Esophagus mucosa (tissue), 1 donor: ENCODE measurements at places on chromosomes 12 and 14.
A peak's percentile ranks its signal among the peaks of the same experiment; 100 is the strongest.

DNA sequence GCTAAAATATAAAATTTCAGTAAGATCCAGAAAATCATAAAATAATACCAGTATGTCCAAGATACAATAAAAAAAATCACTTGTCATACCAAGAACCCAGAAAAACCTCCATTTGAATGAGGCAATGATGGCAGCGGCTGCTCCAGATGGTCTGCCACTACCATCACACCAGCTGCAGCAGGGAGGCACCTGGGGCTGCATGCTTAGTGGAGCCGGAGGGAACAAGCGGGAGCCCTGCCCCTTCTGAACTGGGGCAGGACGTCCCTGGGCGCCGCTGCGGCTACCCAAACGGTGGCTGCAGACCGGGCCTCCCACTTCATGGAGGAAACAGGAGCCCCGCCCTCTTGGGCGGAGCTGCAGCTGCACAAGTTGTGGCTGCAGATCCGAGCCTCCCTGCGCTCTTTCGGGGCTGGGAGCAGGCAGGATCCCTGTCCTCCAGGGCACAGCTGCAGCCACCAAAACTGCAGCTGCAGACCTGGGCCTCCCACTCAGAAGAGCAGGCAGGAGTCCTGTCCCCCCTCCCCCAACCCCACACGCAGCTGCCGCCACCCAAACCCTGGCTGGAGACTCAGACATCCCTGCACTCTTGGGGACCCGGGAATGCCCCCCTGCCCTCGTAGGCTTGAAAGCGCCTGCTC is 36.1 kb upstream of the OR5AU1 start:
- peak; percentile 75 for ATAC-seq

- ATAC-seq: peak; percentile 30
These were observed 624 bp downstream of the RIN3 start for GRCh38 chr14:92513966-92514843.

GRCh38 chr12:110351119-110351518 is 52.4 kb downstream of the ANAPC7 start:
- no peak for ATAC-seq

GRCh38 chr12:4278329-4279197 is 5.0 kb downstream of the CCND2 start:
- ATAC-seq: no peak

DNA sequence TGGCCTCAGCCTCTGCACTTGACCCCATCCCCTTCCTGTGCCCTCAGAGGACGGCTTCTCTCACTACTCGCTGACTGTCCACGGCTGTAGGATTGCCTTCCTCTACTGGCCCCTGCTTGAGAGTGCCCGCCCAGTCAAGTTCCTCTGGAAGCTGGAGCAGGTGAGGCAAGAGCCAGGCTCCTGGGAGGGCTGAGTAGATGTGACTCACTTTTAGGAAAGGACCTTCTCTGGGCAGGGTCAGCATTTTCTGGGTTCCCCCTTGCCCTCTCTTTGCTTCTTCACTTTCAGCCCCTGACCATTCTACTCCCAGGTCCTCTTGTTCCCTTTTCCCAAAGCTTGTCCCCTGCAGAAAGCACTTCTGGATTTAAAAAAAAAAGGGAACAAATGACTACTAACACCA is 7.7 kb downstream of the CLSTN3 start:
- ATAC-seq: no peak
